ENCODE measurements at places on chromosomes 1 and 21.

DNA sequence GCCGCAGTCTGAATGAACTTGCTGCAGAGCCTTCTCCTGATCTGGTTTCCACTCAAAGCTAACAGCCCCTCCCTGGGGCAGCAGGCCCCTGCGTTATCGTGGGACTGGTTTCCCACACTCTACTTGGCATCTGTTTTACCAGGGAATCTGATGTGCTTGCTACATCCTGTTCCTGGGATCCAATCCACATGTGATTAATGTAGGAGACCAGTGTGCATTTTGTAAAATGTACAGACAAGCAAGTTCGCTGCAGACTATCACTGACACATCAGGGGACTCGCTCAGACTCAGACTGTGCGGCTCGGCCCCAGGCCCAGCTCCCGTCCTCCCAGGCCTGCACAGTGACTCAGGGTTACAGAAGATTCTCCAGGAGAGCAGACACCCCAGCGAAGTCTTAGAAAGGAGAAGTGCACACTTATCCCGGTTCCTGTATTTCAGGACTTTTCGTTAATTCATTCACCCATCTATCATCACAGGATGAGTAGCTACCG is 340.1 kb downstream of the MATN1 start:
- no peak for DNase-seq

DNA sequence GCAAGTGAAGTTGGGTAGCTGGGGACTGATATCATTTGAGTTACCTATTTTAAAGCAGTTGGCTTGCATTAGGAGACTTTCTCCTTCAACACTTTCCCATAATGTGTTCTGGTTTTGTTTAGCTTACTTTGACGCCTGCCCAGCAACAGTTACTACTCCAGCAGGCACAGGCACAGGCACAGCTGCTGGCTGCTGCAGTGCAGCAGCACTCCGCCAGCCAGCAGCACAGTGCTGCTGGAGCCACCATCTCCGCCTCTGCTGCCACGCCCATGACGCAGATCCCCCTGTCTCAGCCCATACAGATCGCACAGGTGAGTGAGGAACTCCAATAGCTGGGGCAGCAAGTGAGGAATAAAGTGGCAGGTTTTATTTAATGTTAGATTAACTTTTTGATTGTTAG is 144.3 kb downstream of the CD247 start:
- DNase-seq, result no peak

DNA sequence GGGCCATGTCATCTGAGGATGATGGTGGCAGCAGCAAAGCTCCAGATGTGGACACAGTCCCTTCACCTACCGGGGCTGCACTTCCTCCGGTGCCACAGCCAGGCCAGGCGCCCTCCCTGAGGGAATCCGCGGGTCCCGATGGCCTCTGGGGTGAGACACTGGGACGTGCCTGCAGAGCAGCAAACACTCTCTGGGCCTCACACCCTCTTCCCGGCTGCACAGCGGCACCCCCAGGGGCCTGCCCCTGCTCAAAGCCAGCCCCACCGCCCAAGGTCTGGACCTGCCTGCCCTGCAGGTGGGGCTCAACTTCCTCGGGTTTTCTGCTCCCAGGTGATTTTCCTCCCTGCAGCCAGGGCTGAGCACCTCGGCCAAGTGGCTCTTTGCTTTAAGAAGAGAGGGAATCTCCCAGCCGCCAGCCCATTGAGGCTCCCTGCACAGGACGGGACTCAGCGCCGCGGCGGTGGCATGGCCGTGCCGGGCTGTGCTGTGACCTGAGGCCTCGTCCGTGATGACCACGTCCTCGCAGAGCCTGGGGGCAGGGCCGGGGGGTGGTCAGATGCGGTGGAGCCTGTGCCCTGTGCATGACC is 21.3 kb upstream of the COL18A1 start:
- no peak for DNase-seq

DNA sequence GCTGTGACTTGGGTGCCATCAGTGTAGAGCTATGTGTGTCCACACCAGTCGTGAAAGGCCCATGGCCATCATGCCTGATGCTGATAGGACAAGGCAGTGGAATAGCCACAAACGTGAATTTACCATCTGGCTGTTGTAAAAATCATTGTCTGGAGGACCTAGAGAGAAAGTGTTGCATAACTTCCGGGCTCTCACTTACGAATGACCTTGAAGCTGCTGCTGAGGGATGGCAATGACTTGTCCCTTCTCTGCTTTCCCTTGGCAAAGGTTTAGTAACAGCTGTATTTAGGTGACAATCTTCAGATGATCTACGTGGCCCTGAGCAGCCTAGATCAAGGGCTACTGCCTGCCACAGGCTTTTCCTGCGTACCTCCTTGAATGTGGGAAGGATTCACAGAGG is 5.8 kb downstream of the ATP1B1 start:
- DNase-seq, result no peak

DNA sequence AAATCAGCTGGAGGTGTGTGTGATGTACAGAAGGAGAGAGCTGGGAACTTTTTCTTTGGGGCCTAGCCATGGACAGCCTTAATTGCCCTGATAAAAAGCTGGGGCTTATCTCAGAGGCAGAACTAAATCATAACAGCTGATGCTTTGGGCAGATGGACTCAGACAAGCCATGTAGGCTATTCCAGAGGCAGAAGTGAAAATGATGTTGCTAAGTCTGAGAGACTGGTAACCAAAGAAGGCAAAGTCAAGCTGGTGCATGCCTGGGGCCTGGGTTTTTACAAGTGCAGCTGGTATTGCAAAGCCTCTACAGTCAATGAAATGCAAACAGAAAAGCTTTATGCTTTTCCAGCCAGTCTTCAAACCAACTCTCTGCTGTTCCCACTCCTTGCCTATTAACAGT is 39.0 kb upstream of the LMX1A start:
- no peak for DNase-seq
